ENCODE measurements at places on chromosomes 16 and 17.

DNA sequence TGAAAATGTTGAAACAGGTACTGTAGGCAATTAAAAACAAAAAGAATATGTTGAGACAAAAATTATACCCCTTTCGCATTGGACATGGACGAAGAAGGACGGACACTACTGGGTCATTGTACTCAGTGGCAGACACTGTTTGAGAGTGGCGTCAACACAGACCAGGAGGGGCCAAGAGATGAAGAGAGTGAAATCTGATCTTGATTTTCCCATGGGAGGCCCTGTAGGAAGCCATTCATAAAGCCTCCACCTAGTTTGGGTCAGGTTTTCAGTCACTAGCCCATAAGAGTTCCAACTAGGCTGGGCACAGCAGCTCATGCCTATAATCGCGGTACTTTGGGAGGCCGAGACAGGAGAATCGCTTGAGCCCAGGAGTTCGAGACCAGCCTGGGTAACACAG, 23.6 kb upstream of the SMURF2 start:
- DNase-seq: no peak

DNA sequence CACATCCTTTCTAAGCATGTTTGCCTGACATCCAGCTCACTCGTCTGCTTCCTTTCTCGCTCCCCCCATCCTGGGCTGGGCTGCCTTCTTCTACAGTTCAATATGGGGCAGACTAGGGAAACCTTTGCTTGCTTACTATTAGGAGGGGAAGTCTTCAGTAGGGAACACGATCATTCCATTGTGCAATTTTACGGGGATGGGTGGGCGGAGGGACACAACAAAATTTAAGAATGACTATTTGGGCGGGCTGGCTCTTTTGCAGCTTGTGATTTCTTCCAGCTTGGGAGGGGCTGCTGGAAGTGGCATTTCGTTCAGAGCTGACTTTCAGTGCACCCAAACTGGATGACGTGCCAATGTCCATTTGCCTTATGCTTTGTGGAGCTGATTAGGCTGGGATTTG, 25.4 kb downstream of the PCTP start:
- DNase-seq: no peak

- no peak for DNase-seq
These were observed 8.0 kb upstream of the HES7 start for GRCh38 chr17:8131844-8132441.

- DNase-seq: no peak
These were observed 441.6 kb upstream of the SALL1 start for GRCh38 chr16:51592535-51593300.

- no peak for DNase-seq
These were observed 47.4 kb downstream of the PLXDC1 start for GRCh38 chr17:39104046-39104445.

- DNase-seq: no peak
These were observed 1.9 kb downstream of the MNT start for GRCh38 chr17:2398655-2399571.

- DNase-seq: no peak
These were observed 90.5 kb upstream of the IRX6 start for GRCh38 chr16:55233464-55233863.

DNA sequence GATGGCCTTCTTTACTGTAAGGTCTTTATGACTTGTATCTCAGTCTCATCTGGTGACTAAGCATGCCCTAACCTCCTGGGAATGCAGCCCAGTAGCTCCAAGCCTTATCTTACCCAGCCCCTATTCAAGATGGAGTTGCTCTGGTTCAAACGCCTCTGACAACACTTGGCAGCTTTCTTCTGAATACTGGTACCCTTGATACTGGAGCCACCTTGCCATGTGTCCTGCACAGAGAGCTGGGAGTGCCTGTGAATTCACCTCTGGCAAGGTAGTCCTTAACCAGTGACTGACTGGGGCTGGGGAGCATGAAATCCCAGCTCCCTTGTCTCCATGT, 17.2 kb downstream of the NUDT7 start:
- DNase-seq: no peak

DNA sequence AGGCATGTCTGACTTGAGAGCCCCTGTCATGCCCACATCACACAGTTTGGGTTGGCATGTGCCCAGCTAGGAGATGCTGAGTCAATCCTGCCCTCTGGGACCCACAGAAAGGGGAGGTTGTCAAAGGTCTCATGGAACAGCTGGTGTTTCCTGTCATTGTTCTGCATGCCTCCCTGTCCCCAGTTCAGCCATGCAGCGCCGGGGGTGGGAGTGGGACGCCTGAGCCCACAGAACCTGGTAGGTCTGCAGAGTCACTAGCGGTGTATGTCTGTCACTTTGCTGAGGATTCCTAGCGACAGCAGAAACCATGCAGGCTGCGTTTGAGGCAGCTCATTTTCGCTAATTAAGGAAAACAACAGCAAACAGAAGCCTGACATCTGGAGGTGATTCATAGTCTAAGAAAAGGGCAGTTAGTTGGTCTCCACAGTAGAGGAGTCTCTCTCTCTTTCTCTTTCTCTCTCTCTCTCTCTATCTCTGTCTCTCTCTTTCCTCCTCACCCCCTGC, 19.6 kb upstream of the CCL1 start:
- no peak for DNase-seq

- DNase-seq: no peak
These were observed 8.9 kb upstream of the C16orf74 start for GRCh38 chr16:85759631-85760419.

DNA sequence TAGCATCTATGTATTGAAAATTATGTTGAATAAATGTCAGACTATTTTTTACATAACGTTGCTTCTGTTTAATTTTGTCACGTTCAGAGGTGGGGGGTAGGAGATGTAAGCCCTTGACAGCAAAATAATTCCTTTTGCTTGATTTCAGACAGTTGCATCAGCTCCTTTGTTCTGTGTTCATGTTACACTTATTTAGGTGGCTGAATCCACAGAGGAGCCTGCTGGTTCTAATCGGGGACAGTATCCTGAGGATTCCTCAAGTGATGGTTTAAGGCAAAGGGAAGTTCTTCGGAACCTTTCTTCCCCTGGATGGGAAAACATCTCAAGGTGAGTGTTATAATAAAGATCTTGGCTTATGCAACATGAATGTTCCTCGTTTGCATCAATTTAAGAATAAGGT, 4.5 kb downstream of the HERPUD1 start:
- DNase-seq: no peak

- DNase-seq: no peak
These were observed 681 bp downstream of the USP43 start for GRCh38 chr17:9645851-9646545.

GRCh38 chr16:47999595-47999994, 156.2 kb downstream of the ABCC12 start:
- DNase-seq: no peak

DNA sequence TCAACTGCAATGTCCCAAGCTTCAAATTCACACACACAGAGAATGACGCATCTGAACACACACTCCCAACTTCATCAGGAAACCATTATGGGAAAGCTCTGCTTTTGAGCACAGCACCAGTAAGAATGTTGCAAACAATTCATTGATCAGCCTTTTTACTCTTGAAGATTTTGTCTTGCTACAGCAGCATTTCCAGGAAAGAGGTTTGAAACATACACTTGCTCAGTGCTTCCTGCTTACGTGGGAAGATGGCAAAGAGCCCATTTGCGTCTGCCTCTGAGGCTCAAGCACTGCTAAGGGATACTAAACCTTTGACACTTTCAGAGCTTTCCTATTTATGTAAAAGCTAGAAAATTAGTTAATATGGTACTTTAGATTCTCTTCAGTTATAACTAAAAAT, 77.2 kb upstream of the MON1B start:
- no peak for DNase-seq

DNA sequence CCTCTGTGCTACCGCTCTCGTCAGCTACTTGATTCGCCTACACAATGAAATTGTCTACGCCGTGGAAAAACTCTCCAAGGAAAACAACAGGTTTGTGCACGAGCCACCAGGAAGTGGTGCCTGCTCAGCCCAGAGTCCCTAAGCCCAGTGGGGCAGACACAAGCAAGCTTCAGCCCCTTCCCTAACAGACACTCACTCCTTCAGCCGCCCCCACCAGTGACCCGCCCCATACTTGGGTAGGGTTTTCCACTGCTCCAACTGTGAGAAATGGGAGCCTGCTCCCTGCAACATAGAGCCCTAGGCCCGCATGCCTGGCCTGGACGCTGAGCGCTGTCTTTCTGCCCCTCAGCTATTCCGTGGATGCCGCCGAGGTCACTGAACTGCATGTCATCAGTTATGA, 28.6 kb upstream of the ENDOV start:
- no peak for DNase-seq

DNA sequence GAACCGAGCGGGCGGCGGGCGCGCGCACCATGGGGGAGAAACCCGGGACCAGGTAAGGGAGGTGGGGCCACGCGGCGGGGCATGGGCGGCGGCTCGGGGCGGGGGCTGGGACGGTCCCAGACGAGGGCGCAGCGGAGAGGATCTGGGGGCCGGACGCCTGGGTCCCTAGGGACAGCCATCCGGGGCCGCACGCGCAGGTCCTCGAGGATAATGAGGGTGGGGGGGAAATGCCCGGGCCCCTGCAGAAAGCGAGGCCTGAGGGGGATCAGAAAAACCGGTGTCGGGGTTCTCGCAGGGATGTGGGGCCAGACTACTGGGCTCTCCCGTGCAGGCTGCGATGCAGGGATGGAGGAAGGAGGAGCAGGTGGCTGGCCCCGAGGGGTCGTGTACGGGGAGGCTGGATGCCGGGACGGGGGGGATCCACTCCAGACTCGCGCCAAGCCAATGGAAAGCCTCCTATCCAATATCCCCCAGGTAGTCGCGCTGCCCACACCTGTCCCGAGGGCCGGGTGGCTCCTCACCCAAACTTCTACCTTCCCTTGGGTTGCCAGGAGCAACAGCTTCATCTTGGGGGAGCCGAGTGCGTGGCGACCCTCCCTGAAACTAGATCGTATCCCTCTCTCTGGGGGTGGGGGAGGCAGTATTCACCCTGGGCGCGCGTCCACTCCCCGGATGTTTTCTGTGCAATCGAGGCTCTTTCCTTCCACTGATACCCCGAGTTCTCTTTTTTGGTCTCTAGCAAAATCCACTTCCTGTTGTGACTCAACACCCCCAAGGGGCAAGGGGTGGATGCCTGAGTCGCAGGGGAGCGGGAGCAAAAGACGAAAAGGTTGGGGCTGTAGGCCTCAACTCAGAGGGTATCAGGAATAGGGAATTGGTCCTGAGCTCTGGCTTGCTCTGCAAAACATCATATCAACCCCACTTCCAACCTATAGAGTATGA, 532 bp downstream of the ARRB2 start:
- DNase-seq: no peak

DNA sequence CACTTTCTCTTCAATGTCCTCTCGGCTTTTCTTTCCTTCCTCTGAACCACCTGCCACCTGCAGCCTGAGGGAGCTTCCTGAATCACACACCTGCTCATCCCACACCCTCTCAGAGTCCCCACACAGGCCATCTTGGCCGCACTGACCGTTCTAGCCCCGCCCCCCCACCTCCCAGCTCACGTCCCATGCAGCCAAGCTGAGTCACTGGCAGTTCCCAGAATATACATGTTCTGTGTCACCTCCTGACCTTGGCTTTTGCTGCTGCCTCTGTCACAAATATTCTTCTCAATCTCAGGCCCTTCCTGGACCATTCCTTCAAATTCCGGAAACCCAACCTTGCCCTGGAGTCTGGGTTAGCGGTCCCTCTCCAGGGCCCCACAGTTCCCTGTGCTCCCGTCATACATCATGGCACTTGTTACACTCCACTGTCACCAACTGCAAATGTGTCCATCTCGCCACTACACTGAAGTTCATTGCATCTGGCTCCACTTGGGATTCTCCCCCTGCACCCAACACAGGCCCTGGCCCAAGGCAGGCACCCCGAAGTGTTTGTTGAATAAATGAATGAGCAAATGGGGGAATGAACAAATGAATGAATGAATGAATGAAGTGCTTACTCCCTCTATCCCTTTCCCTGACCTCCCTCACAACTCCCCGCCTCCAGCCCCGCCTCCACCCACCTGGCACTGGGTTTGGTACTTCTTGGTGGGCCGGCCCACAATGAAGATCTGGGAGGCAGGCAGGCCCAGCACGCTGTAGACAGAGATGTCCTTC, 12.8 kb downstream of the PIMREG start:
- DNase-seq: no peak

- DNase-seq: no peak
These were observed 24.6 kb downstream of the JPH3 start for GRCh38 chr16:87626905-87627304.

DNA sequence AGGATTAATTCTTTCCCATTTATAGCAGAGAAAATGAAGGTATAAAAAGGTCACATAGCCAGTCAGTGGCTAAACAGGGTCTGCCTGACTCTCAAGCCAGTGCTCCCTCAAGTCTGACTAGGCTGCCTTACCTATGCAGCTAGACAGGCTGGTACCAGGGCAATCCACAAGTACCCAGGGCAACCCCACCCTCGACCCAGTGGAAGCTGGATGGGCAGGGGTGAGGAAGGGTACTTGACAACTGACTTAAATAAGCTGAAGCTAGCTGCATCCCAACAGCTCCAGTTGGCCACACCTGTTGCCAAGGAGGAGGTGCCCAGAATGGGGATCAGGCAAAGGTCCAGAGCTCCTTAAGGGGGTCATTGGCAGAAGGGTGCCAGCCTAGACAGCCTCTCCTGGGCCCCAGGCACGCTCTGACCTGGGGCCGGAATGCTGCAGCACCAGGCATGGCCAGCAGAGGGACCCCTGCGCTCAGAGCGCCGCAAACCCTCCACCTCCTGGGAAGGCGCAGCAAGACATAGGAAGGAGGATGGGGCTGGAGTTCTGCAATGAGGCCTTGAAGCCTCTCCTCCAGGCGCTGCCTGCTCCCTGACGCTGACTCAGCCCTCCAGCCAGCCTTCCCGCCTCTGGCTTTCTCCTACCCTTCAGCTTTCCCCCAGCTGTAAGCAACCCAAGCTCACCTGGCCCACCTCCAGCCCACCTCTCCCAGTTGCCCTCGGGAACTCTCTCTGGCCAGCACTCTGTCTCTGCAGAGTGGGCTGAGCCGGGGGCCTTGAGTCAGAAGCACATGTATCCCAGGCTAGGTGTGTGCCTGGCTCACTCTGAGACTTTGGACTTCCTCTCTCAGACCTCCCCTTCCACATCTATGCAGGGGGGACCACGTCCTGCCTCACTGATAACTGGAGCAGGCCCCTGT, 28.8 kb downstream of the MPP2 start:
- DNase-seq: no peak
